ENCODE measurements at places on chromosomes 16 and 17. TPM values are rescaled to one million over a fixed set of nuclear protein-coding genes. Genes with fewer than 3 reads are reported as not detected.
A peak's percentile ranks its signal among the peaks of the same experiment; 100 is the strongest.

Gene SPNS2
- total RNA-seq, result not detected

GRCh38 chr16:73306901-73307413 lies 259.0 kb upstream of the ZFHX3 start:
- DNase-seq, result no peak

Gene HNF1B
- total RNA-seq, result 0.12 TPM

GRCh38 chr16:84826558-84826941 lies 6.8 kb downstream of the CRISPLD2 start:
- DNase-seq, result peak; percentile 76

Gene WIPI1
- 44.1 TPM for total RNA-seq

Gene OSGIN1
- total RNA-seq, result 4.2 TPM

DNA sequence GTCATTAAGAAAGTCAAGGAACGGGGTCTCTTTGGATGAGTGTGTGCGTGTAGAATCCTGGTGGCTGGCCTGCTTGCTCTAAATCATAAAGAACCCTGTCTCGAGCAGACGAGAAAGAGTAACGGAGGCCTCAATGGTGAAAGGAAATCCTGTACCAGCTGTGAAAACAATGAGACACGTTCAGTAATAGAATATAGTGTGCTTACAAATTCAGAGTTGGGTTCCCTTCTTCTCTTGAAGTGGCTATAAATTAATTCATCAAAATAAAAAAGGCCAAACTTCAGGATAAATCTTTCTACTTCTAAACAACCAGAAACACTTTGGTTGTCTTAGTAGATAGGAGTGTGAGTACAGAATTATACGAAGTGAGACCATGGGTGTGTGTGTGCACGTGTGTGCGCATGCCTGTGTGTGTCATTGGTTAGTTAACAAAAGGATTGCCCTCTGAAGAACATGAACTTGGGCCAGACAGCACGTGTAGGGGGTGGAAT lies 48.5 kb downstream of the WWOX start:
- DNase-seq, result no peak

DNA sequence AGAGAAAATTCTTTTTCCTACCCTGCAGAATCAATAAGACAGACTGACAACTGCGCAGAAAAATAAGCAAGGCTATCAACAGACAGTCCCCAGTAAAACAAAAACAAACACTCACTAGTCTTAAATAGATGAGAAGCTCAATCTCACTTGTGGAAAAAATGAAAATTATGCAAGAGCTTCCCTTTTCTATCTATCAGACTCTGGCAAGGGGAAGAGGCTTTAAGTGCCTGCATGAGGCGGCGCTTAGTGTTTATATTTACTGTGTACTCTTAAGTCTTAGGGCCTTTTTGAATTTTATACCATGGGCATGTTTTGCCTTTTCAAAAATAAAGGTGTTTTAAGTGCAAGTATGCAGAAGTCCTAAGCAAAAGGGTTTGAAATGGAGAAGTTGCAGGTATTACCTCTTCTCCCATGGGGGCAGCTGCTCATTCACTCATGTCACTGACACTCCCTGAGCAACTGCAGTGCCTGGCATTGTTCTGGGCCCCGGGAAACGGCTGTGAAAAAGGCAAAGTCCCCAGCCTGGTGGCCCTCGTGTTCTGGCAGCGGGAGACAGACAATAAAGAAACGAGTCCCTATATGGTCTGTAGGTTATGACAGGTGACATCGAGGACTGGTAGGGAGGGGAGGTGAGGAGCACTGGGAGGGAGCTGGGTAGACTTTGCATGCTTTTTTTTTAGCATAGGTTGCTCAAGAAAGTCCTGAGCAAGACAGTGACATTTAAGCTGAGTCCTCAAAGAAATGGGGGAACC lies 35.2 kb downstream of the HSBP1 start:
- no peak for DNase-seq
